ENCODE measurements at places on chromosomes 2 and 18. TPM values are rescaled to one million over a fixed set of nuclear protein-coding genes. Genes with fewer than 3 reads are reported as not detected.

The FEV gene
- not detected for total RNA-seq

The TOGARAM2 gene
- 1.8 TPM for total RNA-seq

The RFX8 gene
- not detected for total RNA-seq

GRCh38 chr2:219289537-219290361 is 10.6 kb downstream of the DNAJB2 start:
- no peak for DNase-seq

GRCh38 chr2:46258937-46259776 is 38.0 kb upstream of the EPAS1 start:
- DNase-seq: no peak

DNA sequence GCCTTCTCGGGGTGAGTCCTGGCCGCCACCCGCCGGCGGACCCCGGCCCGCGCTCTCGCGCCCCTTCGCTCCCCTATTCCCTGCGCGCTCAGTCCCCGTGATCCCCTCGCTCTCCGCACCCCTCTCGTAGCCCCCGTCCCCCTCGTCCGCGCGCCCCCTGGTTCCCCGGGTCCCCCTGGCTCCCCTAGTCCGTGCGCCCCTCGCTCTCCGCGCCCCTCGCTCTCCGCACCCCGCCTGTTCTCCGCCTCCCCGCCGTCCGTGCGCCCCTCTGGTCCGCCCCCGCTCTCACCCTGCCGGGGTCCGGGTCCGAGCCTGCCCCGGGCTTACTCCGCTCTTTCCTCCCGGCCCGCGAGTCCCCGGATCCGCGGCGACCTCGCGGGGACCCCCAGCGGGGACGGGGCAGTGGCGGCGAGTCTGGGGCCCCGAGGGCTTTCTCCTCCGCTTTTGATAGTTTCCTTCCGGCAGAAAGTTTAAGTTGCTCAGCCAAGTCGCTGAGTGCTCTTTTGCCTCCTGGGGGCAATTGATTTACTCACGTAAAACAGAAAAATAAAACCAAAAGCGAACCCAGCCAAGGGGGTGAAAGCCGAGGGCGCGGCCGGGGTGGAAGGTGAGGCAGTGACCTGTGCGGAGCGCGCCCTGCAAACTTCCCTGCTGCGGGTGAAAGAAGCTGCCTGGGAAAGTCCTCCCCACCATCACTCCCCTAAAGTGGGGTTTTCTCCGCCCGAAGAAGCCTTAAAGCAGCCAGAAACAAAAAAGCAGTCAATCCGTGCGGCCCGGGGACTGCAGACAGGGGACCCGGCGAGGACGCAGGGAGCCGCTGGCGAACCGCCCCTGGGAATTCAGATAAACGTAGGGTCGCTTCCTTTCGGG is 568 bp downstream of the RAB31 start:
- no peak for DNase-seq

DNA sequence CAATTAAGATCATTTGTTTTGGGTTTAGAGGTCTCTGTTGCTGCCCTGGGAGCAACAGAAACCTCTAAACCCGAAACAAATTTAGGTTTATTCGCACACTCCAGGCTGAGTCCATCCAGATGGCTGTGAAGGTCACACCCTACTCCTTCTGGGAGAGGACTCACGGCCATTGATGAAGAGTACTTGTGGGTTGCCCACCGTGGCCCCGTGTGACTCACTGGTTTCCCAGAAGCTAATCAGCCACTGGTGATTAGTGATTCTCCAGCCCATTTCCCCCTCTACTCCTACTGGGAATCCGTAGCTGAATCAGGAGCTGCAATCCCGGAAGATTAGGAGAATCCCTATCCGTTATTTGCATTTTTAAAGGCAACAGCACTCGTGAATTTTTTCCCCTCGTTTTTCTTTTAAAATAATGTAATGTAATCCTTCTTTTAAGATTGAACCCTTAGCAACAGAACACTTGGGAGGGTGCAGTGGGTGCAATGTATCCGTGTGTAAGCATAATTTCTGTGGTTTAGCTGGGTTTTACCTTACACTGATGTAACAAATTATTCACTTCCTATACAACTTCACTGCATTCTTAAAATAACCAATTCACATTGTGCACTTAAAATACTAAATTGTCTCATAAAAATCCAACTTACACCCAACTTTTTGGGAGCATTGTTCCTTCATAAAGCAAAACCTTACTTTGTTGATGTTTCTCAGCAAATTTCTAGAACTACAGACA is 27.5 kb upstream of the EPAS1 start:
- peak; percentile 66 for DNase-seq

GRCh38 chr2:96239091-96239490 is 26.7 kb downstream of the TMEM127 start:
- DNase-seq: no peak

- no peak for DNase-seq
Measured at GRCh38 chr2:143150287-143150686, 21.1 kb downstream of the ARHGAP15 start.

DNA sequence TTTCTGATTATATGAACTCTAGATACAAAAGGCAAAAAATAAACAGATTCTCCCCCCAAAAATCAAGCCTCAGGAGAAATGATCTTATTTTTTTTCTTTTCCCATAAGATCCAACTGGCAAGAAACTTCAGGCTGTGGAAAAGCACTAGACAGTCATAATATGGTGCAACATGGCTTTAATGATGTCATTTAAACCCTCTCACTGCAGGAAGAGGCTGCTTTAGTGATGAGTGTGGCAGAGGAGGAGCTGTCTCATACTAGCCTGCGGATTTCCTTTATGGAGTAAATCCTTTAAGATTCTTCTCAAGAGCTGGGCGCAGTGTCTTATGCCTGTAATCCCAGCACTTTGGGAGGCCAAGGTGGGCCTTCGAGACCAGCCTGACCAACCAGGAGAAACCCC is 83.3 kb upstream of the CD28 start:
- DNase-seq: no peak
